NCI-H526 (cell line): ENCODE measurements at places on chromosomes 12 and 14.
A peak's percentile ranks its signal among the peaks of the same experiment; 100 is the strongest.

- DNase-seq = no peak
Observed at GRCh38 chr12:77814386-77814785, 16.3 kb upstream of the NAV3 start.

DNA sequence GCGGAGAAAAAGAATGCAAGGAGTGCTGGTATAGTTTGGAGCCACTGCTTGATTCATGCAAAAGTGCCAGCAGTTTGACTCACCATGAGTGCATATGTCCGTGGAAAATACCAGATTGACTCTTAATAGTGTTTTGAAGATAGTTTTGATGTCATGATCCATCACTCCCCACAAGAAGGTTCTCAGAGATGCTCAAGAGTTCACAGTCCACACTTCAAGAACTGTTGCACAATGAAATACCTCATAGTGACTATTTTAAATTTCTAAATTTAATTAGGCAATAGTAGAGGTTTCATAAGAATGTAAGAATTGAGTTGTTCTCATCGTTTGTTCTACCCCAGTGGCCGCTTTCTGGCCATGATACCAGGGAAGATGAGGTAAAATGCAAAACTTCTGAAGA lies 286.6 kb upstream of the RGS6 start:
- no peak for DNase-seq

GRCh38 chr14:65606460-65606859 lies 193.9 kb downstream of the FUT8 start:
- no peak for DNase-seq

DNA sequence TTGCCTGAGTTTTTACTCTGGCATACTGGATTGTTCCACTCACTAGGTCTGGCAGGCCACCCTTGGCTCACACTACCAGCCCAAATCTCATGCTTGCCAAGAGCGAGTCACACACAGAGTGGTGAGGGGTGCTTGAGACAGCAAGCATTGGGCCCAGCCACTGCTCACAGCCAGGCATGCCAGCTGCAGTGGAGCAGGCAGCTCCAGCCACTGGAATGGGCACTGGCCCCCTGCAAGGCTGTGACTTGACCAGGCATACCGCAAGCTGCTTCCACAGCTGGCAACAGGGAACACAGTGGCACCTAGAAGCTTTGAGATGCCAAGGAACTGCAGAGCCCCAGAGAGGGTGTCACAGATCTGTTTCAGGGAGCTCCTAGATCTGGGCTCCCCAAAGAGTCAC lies 488.5 kb downstream of the LRFN5 start:
- DNase-seq = no peak

DNA sequence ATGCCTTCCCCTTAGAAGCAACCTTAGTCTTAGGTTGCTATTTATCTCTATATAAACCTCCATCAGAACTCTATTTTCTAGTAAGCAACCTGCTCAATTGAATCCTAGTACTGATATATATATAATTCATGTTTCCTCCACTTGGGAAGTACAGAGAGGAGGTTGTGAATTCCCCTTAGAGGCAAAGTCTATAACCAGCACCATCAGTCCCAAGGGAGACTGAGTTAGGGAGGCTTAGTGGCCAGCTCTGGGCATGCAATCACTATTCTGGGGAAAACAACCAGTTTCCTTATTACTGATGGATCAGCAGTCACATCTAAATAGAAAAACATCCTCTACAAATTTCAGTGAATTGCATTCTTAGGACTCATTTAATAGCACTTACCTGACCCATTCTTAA lies 489.1 kb downstream of the RMST start:
- DNase-seq = no peak

DNA sequence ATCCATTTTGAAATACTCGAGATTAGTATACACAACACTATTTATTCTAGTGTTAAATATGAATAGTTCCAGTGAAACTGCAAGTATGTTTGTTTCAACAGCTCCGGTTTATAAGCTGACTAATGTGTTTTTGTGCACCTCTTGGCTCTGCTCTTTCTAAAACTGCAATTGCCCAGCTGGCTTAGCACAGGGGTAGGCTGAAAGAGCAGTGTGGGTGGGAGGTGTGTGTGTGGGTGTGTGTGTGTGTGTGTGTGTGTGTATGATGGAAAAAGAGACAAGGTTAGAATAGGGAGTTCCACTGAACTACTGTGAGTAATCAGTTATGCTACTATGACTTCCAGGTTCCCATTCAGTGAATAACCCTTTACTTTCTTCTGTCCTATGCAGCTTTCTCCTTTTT lies 37.8 kb upstream of the DDHD1 start:
- no peak for DNase-seq

DNA sequence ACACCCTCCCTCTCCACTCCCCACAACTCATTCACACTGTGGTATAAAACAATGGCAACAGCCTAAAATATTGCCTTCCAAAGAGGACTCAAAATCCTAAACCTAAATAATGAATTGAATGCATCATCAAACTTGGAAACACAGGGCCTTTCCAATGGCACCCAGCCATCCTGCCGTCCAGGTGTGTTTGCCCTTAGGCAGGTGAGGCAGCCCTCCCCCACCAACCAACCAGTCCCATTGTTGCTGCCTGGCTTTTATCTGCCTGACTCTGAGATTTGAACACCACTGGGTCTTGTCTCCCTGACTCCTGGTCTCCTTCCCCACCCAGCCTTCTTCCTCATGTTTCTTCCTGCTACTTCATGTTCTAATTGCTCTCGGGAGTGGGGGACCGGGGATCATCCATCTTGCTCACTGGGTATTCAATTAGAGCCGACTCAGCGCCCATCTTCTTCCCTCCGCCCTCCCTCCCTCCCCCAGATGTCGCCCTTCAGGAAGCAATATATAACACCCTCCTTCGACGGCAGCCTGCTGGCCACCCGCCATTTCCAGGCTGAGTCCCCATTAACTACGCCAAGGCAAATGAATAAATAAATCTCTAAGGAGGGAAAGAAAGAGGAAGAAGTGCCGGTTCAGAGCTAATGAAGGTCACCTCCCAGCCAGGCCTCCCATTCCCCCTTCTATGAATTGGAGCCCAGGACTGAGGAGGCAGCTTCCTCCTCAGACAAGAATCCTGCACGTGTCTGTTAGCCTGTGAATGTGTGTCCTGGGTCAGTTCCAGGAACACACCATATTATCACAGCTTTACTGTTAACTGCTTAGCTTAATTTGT lies 36.3 kb upstream of the NTF3 start:
- no peak for DNase-seq

DNA sequence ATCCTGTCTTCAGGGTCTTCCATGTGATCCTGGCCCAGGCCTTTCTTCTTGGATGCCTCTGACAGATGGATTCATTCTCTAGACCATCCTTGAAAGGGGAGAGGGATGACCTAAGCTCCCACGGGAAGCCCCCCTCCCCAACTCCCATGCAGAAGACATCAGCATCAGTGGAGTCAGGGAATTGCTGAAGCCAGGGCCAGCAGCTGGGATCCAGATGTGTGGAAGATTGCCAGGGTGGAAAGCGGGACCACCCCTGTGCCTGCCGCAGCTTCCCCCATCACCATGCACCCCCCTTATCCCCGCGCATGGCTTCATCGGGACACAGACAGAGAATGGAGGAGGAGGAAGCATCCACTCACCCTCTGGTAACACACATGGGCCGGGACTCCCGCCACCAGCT lies 183.6 kb upstream of the PRMT8 start:
- no peak for DNase-seq

- DNase-seq = no peak
Observed at GRCh38 chr12:6639151-6639801, 3.5 kb upstream of the LPAR5 start.

DNA sequence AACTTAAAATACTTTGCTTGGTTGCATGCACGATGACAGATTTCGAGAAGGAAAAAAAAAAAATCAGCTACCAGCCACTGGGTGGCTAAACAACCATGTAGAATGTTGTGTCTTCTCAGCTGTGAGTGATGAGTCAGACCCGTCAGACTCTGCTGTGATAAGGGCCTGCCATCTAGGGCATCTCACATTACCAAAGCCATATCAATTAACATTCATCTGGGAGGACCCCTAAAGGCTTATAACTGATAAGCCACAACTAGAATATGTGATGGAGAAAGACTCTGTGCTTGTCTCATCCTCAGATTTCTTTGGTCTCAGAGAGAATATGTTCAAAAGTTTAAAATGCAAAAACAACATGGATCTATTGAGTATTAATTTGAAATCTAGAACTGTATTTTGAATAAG lies 111.5 kb downstream of the PAX9 start:
- peak; percentile 15 for DNase-seq

DNA sequence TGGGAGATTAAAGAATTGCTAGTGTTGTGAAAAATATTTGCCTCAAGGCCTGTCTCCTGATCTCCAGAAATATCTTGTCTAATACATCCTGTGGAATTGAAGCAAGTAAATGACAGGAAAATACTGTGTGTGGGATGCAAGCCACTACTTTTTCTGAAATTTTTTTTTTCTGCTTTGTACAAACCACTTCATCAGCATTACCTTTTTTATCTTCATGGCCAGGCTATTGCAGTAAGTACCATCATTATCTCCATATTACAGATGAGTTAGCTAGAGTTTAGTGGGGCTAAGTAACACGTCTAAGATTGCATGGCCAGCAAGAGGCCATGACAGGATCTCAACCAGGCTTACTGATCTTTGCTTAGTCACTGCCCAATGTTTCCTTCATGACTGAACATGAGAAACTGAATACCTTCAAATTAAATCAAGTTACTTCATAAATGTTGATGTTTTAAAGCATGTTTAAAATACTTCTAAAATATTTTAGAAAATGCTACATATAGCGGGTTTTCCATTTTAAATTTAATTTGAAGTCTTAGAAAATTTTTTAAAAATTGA lies 273.7 kb downstream of the SLC6A15 start:
- DNase-seq = no peak

DNA sequence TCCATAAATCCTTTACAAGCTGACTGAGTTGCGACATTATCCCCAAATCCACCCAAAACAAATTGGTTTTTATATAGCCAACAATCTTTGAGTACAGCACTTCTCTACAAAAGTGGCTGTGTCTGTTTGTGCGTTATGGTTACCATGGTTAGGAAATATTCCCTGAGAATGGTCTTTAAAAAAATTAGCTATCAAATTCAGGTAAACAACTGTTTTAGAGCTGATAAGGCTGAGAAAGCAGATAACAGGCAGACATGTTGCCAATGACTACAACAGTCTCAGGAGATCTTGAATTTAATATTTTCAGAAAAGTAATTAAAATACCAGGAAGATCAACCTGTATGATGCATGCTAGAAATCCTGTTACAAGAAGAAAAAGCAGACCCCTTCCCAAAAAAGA lies 248.0 kb downstream of the RASSF9 start:
- DNase-seq = no peak

GRCh38 chr12:50186681-50187080 lies 19.5 kb upstream of the CERS5 start:
- no peak for DNase-seq

- no peak for DNase-seq
Observed at GRCh38 chr12:77087427-77087826, 22.1 kb upstream of the E2F7 start.

DNA sequence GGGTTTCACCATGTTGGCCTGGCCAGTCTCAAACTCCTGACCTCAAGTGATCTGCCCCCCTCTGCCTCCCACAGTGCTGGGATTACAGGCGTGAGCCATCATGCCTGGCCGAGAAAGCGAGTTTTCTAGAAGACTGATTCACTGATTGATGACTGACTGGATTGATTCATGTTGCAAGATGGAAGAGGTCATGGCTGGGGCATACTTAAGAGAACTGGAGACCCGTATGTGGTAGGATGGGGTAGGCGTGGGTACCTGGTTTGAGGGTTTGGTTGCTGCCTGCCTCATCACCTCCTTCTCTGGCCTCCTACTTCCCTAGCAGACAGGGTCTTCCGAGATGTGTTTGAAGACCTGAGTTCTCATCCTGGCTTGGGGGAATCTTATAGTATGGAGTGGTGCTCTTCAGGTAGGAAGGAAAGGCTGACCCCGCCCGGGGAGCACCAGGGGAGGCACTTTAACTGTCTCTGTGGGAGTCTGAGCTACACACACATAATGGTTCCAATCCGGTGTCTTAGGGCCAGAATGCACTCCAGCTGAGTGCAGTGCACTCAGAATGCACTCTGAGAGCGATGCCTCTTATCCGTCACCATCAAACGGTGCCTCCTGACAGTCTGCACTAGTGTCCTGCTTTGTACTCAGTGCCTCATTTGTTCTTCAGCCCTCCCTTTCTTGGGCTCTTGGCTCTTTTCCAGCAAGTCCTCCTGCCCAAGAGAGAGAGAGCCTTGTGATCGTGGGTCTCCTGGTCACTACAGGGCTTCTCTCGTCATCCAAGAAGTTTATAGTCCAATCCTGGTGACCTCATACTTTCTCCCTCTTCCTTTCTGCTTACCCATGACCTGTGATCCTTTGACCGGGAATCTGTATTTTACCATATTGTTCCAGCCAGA lies 19.7 kb downstream of the PLEKHG3 start:
- no peak for DNase-seq

DNA sequence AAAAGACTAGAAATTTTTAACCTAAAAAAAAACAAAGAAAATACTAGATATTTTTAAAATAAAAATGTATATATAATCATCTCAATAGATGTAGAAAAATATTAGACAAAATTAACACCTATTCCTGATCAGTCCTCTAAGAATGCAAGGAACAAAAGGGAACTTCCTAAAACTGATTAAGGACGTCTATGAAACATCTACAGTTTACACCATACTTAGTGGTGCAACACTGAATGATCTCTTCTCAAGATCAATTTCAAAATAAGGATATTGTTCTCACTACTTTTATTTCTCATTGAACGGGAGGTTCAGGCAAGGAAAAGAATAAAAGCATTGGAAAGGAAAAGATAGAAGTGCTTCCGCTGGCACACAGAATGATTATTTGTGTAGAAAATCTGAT lies 16.0 kb downstream of the OLR1 start:
- DNase-seq = no peak

DNA sequence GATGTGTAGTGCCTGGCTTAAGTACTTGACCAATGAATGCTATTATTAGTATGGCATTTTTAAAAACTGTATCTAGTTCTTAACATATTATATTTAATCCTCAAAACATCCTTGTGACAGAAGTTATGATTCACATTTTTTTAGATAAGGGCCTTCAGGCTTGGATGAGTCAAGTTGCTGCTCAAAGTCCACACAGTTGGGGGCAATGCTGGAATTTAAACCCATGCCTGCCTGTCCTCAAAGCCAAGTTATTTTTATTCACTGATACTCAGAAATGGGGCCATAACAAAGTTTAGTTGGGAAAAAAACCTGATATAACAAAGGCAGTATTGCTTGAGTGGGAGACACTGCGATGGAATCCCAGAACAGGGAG lies 50.6 kb downstream of the RFX4 start:
- DNase-seq = no peak

DNA sequence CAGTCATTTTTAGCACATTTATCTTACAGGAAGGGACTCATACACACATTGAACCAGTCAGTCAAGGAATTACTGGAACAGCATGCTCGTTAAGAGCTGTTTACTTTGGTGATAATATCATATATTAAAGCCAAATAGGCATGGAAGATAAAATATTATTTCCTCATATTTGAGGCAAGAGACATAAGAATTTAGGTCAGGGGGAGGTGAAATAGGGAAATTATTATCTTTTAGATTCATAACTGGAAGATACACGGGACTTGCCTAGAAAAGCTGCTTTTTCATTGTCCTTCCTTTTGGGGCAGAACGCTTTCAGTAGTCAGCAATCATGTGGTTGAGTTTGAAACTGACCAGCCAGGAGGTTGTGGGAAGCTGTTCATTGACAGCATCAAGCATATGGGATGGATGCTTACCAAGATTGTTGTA lies 72.5 kb downstream of the NTN4 start:
- DNase-seq = no peak
